ENCODE measurements at places on chromosomes 2 and 18. TPM values are rescaled to one million over a fixed set of nuclear protein-coding genes. Genes with fewer than 3 reads are reported as not detected.

The PLCL1 gene
- not detected for total RNA-seq

The ERFE gene
- total RNA-seq: 8.6 TPM

The C1D gene
- 18.4 TPM for total RNA-seq

The ALPI gene
- total RNA-seq: not detected

- H3K36me3 ChIP-seq: no peaks in the 10 kb centered on the region
- H3K27ac ChIP-seq: no peak overlapping the region
- H3K4me1 ChIP-seq: no peaks in the 10 kb centered on the region
Observed at GRCh38 chr18:62918361-62918760, 203.0 kb downstream of the PHLPP1 start.

DNA sequence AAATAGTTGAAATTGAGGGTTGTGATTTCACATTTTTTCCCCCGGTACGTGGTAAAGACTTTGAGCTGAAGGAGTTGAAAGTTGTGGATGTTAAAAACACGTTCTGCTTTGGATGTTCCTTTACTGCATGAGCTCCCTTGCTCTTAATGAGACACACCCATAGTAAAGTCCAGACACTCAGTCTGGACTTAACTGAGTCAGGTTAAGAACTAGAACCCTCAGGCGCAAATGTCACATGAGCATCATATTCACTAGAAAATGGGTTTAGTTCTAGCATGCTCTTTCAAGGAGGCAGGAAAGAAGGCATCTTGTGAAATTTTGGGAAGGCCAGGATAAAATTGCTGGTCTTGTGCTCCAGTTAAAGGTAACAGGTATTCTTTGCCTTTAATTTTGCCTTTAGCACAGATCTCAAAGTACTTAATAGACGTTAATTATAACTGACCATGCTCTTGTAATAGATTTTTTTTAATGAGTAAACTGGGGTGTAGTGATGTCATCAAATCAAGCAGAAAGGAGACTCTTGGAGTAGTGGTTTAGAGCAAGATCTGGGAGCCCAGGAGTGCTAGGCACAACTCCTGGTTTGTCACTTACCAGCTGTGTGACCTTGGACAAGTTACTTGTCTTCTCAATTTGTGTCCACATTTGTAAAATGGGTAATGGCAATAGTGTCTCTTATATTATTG is 20.6 kb downstream of the ITGA6 start:
- H3K27me3 ChIP-seq: no peaks in the 10 kb centered on the region
- peaks cover 22% of the 10 kb centered on the region for H3K4me1 ChIP-seq
- no peak overlapping the region for H3K27ac ChIP-seq

DNA sequence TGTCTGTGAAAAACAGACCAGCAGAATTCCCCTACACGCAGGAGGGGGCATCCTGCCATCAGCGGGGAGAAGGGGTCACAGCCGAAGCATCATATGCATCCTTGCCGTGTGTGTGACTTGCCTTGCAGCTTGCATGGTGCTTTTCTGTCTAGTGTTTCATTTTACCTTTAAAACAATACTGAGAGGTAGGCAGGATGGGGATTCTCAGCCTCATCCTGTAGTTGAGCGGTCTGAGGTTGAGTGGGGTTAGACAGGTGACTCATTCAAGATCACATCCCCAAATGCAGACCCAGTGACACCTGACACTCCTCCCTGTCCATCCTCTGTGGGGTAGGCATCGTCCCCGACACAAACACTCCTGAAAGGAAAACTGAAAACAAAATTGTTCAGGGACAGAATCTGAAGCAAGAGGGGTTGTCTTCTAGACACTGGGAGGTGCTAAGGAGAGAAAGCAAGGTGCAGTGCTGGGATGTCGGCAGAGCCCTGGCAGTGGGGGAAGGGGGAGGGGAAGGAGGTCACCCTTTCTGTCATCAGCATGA is 7.9 kb downstream of the ARL4C start:
- H3K36me3 ChIP-seq: no peaks in the 10 kb centered on the region
- no peaks in the 10 kb centered on the region for H3K4me1 ChIP-seq
- DNase-seq: no peak
- no peak overlapping the region for H3K27ac ChIP-seq
- no peaks in the 10 kb centered on the region for H3K27me3 ChIP-seq

DNA sequence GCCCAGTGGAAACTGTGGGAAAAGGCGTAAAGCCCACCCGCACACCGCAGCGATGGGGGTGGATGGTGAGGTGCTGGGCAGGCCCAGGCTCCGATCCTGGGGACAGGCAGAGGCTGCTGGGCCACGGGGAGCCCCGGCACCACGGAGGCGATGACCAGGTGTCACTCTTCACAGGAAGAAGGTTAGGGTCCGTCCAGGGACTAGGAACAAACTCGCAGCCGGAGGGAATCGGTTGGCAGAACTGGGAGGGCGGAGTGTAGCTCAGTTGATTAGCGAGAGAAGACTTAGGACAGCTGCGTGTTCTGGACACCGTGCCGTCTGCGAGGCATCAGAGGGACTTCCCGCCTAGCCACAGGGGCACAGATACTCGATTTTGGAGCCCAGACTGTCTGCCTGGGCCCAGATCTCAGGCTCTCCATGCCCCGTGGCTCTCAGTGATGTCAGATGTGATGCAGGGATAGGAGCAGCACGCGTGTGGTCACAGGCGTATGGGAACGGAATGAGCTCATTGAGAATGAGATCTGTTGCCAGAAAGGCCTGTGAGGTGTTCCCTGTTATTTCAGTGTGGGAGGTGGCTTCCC is 16.1 kb upstream of the ALLC start:
- H3K4me1 ChIP-seq: no peaks in the 10 kb centered on the region
- no peak overlapping the region for H3K27ac ChIP-seq
- no peak overlapping the region for H3K4me3 ChIP-seq
- DNase-seq: no peak
- no peaks in the 10 kb centered on the region for H3K36me3 ChIP-seq
